Naive thymus-derived CD4-positive, alpha-beta T cell (primary cell): ENCODE measurements at places on chromosomes 3 and 15. TPM values are rescaled to one million over a fixed set of nuclear protein-coding genes. Genes with fewer than 3 reads are reported as not detected.

CCDC54 gene
- polyA plus RNA-seq: not detected

ZNF860 gene
- not detected for polyA plus RNA-seq

DNA sequence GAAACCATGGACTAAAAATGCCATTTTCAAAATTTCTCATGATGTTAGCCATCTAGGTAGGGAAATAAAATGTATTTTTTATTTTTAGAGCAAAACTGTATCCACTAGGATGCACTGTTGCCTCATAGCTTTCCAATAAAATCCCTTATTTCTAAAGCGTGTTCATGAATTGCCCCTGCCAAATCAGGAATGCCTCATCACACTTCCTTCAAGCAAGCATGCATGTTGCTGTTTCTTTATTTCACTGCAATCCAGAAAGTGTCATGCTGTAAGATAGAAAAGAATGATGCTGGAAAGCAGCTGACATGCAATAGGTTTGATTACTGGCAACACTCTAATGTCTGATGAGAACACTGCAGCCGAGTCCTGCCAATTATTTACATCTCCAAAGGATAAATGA, 239.5 kb downstream of the CHL1 start:
- DNase-seq: no peak

- no peak for DNase-seq
Measured at GRCh38 chr15:71688509-71689094, 121.8 kb upstream of the NR2E3 start.

GRCh38 chr3:52455283-52456168, at the start of gene NISCH:
Gene NISCH (plus strand): TSS chr3:52455604. CDS start chr3:52455642, 38 bp downstream.
- peak; percentile 99 for DNase-seq

DNA sequence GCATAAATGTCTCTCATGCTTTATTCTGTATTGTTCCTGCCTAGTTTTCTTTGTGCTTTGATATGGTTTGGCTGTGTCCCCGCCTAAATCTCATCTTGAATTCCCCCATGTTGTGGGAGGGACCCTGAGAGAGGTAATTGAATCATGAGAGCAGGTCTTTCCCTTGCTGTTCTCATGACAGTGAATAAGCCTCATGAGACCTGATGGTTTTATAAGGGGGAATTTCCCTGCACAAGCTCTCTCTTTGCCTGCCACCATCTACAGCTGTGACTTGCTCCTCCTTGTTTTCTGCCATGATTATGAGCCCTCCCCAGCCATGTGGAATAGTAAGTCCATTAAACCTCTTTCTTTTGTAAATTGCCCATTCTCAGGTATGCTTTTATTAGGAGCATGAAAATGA, 1596.6 kb downstream of the SI start:
- no peak for DNase-seq

GRCh38 chr3:194730365-194730764, 44.7 kb downstream of the FAM43A start:
- DNase-seq: no peak
